ENCODE measurements at places on chromosomes 11 and 22.

- no peak for DNase-seq
Measured at GRCh38 chr11:45430361-45430760, 144.2 kb upstream of the SYT13 start.

DNA sequence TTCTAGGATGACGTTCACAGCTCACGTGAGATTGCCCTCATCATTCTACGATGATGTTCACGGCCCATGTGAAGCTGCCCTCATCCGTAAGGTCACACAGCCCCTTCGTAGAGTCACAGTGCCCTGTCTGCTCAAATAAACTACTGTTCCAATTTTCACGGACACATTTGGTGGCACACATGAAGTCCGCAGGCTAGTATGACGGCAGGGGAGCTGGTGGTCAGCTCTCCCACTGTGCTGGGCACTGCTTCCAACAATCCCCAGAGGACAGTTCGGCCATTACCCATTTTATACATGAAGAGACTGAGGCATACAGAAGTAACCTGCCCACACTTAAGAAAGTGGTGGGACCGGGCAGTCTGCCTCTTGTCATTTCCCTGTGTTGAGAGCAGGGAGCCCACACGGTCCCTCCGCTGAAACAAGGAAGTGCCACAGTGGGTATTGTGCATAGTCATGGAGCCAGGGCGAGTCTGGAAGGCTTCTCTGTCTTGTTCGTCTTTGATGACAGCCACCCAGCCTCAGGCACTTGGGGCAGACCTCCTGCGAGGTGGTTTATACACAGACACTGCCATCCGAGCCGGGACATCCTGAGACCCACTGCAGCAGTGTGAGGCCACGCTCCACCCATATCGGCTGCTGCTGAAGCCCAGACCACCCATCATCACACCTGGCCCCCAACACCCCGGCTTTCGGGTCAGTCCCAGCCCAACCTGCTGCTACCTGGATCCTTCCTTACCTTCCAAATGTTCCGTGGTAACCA is 114.3 kb downstream of the PHF21B start:
- DNase-seq = no peak

DNA sequence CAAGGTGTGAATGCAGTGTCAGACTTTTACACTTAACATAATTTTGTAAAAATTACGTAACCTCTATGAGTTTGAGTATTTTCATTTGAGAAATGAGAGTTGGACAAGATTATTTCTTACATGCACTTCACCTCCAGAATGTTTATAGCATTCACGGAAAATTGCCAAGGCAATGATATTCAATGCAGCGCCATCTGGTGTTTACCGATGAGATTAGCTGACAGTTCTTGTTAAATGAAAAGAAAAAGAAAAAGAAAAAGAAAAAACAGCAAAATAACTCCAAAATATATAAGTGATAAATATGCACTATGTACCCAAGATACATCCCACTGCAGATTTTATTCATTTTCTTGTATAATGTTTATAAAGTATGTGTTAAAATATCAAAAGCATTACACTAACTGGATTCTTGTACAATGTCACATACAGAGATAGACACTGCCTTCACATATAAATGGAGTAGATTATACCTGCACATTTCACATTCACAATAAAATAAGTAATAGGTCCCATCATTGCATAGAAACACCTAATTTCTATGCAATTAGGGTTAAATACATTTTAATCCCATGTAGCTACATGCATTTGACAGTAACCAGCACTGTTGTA is 976.3 kb upstream of the FAT3 start:
- no peak for DNase-seq

DNA sequence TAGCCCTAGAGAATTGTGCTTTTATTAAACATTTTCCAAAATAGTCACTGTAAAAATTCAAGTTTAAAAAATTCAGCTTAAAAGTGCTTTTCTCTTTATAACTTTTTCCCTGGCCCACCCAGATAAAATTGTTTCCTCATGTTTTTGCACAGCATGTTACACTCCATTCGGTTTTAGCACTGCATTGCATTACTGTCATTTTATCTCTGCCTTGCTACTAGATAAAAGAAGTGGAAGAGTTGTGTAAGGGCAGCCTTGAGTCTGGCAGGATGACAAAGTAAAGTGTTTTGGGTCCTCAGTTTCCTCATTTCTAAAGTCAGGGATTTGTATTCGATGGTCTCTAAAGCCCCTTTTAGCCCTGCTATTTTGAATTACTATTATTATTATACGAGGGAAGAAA is 99.8 kb downstream of the ATM start:
- no peak for DNase-seq

- DNase-seq = no peak
Measured at GRCh38 chr11:45150301-45150700, 3.9 kb downstream of the PRDM11 start.

- DNase-seq = no peak
Measured at GRCh38 chr22:42697542-42698013, 23.1 kb downstream of the A4GALT start.

- no peak for DNase-seq
Measured at GRCh38 chr11:1780700-1781592, 17.2 kb upstream of the CTSD start.

All from AG04449 (cell line).